ENCODE measurements at places on chromosomes 12 and 14.

GRCh38 chr14:23442721-23443356 lies 7.4 kb upstream of the MYH7 start:
- DNase-seq: no peak

GRCh38 chr12:105626653-105627052 lies 296.2 kb downstream of the C12orf75 start:
- DNase-seq: no peak

GRCh38 chr12:124453419-124454351 lies 113.7 kb downstream of the NCOR2 start:
- DNase-seq: peak; percentile 85

DNA sequence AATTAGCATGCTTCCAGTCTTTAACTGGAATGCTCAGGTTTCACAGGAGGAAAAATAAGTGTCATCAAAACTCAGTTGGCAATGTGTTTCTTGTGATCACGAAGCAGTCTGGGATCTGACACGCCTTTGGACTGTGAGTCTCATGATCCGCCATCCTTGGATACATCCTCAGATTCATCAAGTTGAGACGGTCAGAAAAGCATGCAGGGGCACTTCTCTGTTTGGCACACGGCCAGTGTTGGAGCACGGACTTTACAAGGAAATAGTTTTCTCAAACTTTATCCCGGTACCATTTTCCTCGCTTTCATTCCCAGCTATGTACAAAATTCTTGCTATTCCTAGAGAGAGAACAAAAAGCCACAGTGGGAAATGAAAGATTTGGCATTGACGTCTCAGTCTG lies 88.4 kb upstream of the PARP11 start:
- DNase-seq: no peak

GRCh38 chr12:101552277-101552676 lies 42.5 kb upstream of the MYBPC1 start:
- no peak for DNase-seq

DNA sequence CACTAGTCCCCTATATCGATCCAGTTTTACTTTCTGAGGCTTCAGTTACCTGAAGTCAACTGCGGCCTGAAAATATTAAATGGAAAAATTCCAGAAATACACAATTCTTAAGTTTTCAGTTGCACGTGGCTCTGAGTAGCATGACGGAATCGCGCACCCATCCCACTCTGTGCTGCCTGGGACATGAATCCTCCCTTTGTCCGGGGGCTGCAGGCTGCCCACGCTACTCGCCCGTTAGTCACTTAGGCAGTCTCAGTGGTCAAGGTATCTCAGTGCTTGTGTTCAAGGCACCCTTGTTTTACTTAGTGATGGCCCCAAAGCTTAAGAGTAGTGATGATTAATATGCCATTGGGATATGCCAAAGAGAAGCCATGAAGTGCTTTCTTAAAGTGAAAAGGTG lies 46.6 kb downstream of the LGMN start:
- no peak for DNase-seq

DNA sequence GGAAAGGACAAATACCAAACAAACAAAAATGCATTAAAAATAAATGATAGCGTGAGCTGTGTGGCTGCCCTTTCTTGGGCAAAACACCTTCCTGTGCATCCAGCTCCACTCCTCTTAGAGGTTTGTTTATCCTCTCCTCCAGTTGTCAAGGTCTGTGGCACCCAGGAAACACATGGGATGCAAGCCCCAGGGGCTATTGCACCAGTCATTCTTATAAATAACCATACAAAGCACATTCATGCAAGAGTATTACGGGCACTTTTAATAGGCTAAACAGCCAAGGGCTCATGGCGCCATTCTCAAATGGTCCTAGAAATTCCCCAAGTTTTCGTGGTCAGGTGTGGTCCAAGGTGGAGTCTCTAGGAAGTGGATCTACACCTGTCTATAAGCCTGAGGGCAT lies 257.0 kb downstream of the DPF3 start:
- no peak for DNase-seq

All from activated gamma-delta T cell treated with Interleukin-2 at 50 U/mL for 16 hours (primary cell).